Neuronal stem cell (in vitro differentiated cells): ENCODE measurements at places on chromosomes 2 and 18.

- H3K27ac ChIP-seq = no peak overlapping the region
- H3K27me3 ChIP-seq = peaks cover 5% of the 10 kb centered on the region
- H3K4me1 ChIP-seq = no peaks in the 10 kb centered on the region
- DNase-seq = no peak
Measured at GRCh38 chr18:36247036-36247435, 50.5 kb upstream of the FHOD3 start.

DNA sequence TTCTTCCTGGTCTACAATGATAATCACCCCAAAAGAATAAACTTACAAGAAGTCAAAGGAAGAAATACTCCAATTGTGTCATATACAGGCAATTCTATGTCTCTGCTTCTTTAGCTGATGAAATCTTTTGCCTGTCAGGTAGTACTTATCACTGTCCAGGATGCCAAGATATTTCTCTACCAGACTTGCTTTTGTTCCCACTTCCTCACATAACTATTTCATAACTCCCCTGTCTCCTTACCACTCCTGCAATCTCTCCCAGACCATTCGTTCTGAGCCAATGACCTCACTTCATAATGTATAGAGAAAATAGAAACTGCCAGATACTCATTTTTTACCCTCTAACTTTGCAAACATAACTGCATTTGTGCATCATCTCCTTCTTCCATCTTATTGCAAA lies 39.1 kb downstream of the HNMT start:
- no peak overlapping the region for H3K27ac ChIP-seq
- no peaks in the 10 kb centered on the region for H3K4me1 ChIP-seq
- H3K4me3 ChIP-seq = no peak overlapping the region
- no peaks in the 10 kb centered on the region for H3K27me3 ChIP-seq

DNA sequence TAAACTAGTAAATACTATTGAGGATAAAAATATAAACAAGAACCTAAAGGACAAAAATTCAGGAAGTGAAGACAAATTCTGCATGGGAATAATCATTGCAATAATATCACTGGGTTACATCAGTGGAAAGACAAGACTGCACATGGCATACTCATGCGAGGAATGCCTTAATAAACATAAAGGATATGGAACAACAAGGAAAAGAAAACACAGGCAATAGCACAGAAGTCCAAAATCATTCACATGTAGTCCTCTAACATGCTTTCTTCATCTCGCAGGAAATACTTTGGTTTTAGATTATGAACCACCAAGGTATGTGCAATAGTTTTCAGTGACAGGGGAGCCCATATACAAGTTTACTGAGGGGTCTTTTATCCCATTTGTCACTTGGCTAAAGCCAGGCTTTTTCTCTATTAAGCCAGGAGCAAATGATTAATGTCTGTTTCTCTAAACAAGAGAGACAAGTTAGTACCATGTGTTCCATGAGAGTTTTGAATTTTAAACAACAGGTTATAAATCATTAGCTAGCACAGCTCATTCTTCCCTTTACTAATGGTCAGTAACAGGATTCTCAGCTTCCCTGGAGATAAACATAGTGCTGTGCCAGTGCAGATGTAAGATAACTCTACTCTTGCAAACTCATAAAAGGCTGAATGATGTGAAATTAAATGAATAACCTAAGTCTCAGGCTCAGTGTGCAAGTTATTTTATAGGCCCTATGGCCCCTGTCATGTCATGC lies 353.6 kb upstream of the FSIP2 start:
- no peak overlapping the region for H3K4me3 ChIP-seq
- H3K27ac ChIP-seq = no peak overlapping the region
- DNase-seq = no peak

GRCh38 chr2:172667581-172668325 lies 67.9 kb upstream of the RAPGEF4 start:
- H3K4me1 ChIP-seq = no peaks in the 10 kb centered on the region
- no peaks in the 10 kb centered on the region for H3K36me3 ChIP-seq
- no peak overlapping the region for H3K27ac ChIP-seq
- H3K27me3 ChIP-seq = no peaks in the 10 kb centered on the region

DNA sequence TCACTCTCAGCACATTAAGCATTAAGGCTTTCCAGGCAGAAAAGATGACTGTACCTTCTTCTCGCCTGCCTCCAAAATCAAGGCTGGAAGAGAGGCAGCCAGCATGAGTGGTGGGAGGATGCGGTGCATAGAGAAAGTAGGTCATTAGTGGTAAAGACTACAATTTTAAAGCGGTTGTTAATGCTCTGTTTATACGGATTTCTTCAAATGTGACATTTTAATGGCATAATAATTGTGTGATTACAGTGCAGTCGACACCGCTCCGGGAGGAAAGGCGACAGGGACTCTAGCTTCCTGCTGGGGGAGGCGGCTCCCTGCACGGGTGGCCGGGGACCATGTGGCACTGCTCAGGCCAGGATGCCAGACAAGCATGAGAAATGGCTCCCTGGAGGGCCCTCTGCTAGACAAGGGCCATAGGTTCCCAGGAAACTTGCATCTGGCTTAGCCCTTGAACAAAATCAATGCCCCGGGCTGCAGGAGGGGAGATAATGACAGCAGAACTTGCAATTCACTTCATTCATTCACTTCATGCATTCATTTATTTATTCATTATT lies 129.6 kb downstream of the GALNT14 start:
- H3K4me1 ChIP-seq = no peaks in the 10 kb centered on the region
- no peak overlapping the region for H3K27ac ChIP-seq
- no peaks in the 10 kb centered on the region for H3K27me3 ChIP-seq
- no peak overlapping the region for H3K4me3 ChIP-seq
- no peaks in the 10 kb centered on the region for H3K36me3 ChIP-seq

DNA sequence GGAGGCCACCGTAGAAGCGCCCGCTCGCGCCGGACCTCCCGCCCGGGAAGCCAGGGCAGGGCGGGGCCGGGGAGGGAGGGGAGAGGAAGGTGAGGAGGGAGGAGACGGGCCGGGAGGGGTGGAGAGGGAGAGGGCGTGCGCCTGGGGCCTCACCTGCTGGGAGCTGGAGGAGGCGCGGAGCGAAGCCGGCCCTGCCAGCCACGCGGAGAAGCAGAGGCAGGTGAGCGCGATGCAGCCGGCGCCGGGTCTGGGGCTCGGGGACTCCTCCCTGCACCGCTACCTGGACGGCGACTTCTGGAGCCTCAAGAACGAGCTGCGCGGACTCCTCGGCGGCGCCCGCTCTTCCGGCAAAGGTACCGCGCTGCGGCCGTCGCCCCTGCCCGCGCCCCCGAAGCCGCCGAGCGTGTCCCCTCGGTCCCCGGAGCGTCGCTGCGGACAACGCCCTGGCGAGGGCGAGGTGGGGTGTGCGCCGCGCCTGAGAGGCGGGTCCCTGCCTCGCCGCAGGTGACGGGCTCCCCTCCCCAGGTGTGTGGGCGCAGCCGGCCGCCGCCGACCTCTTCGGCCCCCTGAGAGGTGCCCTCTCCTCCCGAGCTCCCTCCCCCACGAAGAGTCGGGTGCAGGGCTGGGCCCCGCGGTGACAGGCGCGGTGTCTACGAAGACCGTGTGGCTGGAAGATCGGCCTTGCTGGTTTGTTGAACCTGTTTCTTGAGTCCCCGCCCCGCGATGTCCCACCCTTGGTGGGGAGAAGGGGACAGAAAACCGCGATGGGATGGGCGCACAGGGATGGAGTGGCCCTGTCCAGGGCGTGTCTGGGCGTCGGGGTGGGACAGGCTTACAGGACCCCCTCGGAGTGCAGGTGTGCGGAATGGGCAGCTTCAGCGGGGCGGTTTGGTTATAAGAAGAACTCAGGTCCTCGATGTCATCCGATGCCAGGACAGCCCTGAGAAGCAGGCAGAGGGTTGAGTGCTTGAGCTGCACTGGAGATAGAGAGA lies at the start of gene ACOXL:
Gene ACOXL (plus strand): TSS at position 152 of the 992 bp plus-strand sequence. CDS start 35,817 bp downstream, outside the sequence.
- peaks cover 6% of the 10 kb centered on the region for H3K4me1 ChIP-seq
- H3K27ac ChIP-seq = no peak within 1 kb of the TSS
- no peak within 1 kb of the TSS for H3K4me3 ChIP-seq
- H3K36me3 ChIP-seq = no peaks in the 10 kb centered on the region
- H3K27me3 ChIP-seq = peaks cover 83% of the 10 kb centered on the region
- no peak for DNase-seq

DNA sequence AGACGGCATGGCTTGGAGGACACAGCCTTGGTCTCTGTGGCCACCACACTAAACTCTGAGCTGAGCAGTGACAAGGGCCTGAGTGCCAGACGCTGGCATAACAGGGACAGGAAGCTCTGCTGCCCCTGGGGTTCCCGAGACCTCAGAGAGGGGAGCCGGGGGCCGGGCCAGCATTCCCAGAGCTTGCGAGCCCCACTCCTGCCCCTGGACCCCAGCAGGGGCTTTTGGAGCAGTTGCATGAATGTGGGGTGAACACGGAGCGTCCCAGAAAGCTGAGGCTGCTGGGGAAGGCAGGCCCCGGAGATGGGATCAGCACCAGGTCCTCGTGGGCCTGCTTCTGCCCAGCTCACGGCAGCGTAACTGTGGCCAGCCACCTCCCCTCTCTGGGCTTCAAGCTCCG lies 7.6 kb upstream of the ERFE start:
- peaks cover 6% of the 10 kb centered on the region for H3K4me1 ChIP-seq
- H3K36me3 ChIP-seq = no peaks in the 10 kb centered on the region
- H3K4me3 ChIP-seq = no peak overlapping the region

GRCh38 chr2:59956981-59957380 lies 596.5 kb downstream of the BCL11A start:
- no peaks in the 10 kb centered on the region for H3K36me3 ChIP-seq
- H3K27me3 ChIP-seq = no peaks in the 10 kb centered on the region
- H3K4me1 ChIP-seq = no peaks in the 10 kb centered on the region
- DNase-seq = no peak

- no peak overlapping the region for H3K4me3 ChIP-seq
- H3K36me3 ChIP-seq = no peaks in the 10 kb centered on the region
Measured at GRCh38 chr2:24675338-24675737, 117.9 kb downstream of the PTRHD1 start.

- no peaks in the 10 kb centered on the region for H3K27me3 ChIP-seq
- no peak overlapping the region for H3K27ac ChIP-seq
- no peaks in the 10 kb centered on the region for H3K4me1 ChIP-seq
- DNase-seq = no peak
Measured at GRCh38 chr2:221618007-221618406, 45.9 kb upstream of the EPHA4 start.

GRCh38 chr2:83054751-83055150 lies 1404.3 kb downstream of the SUCLG1 start:
- H3K27me3 ChIP-seq = no peaks in the 10 kb centered on the region
- no peak overlapping the region for H3K27ac ChIP-seq
- no peaks in the 10 kb centered on the region for H3K4me1 ChIP-seq
- no peak overlapping the region for H3K4me3 ChIP-seq
- DNase-seq = no peak

DNA sequence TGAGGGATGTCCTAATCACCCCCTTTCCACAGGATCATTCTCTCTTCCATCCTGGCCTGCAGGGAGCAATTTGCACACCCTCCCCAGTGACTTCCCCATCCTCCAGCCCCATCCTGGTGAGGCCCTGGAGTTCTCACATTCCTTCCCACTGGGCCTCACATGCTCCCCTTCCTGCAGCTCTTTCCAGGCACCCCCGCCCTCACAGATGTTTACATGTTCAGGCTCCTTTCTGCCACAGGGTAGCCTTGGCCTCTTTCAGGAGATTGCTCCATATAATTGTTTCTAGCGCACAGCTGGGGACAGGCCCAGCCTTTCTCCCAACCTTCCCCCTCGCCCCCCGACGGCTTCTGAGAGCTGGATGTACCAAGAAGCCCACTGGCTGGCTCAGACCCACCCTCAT lies 288.4 kb upstream of the TRIB2 start:
- H3K4me3 ChIP-seq = no peak overlapping the region
- H3K36me3 ChIP-seq = no peaks in the 10 kb centered on the region
- DNase-seq = no peak
- peaks cover 13% of the 10 kb centered on the region for H3K4me1 ChIP-seq

GRCh38 chr2:98282109-98282508 lies 64.1 kb upstream of the CNGA3 start:
- H3K27ac ChIP-seq = no peak overlapping the region
- no peak overlapping the region for H3K4me3 ChIP-seq
- H3K27me3 ChIP-seq = no peaks in the 10 kb centered on the region
- no peaks in the 10 kb centered on the region for H3K36me3 ChIP-seq
- no peak for DNase-seq

DNA sequence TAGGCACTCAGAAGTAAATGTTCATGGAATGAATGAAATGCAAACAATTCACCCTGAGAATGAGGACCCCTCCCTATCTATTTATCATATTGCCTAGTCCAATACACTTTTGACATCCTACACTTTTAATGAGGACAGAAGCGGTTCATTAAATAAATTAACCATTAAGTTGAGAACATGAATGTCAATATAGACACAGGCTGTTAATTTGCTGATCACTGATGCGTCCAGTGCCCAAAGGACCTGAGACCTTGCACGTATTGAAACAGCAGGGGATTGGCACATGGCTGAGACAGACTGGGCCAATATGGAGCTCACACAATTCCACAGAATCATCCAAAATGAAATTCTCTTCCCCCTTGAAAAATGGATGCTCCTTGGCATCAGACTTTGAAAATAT lies 430.0 kb downstream of the SLC4A3 start:
- DNase-seq = no peak
- no peaks in the 10 kb centered on the region for H3K4me1 ChIP-seq
- H3K36me3 ChIP-seq = no peaks in the 10 kb centered on the region
- no peak overlapping the region for H3K4me3 ChIP-seq

DNA sequence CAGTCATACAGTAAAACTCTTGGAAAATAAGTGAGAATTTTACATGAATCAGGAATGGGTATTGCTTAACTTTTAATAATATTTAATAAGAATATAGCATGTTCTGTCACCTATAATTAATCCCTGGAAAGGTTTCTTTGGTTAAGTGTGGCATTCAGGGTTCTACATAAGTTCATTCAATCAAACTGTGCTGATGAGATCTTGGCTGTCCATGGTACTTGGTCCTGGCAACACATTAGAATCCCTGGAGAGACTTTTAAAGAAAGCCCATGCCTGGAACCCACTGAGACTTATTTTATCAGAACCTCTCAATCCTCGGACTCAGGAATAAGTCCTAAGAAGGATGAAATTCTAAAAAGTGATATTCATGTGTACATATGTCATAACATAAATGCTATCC lies 60.3 kb downstream of the CERKL start:
- H3K27me3 ChIP-seq = no peaks in the 10 kb centered on the region
- no peak overlapping the region for H3K4me3 ChIP-seq
- H3K27ac ChIP-seq = no peak overlapping the region
- H3K4me1 ChIP-seq = no peaks in the 10 kb centered on the region
- H3K36me3 ChIP-seq = no peaks in the 10 kb centered on the region

DNA sequence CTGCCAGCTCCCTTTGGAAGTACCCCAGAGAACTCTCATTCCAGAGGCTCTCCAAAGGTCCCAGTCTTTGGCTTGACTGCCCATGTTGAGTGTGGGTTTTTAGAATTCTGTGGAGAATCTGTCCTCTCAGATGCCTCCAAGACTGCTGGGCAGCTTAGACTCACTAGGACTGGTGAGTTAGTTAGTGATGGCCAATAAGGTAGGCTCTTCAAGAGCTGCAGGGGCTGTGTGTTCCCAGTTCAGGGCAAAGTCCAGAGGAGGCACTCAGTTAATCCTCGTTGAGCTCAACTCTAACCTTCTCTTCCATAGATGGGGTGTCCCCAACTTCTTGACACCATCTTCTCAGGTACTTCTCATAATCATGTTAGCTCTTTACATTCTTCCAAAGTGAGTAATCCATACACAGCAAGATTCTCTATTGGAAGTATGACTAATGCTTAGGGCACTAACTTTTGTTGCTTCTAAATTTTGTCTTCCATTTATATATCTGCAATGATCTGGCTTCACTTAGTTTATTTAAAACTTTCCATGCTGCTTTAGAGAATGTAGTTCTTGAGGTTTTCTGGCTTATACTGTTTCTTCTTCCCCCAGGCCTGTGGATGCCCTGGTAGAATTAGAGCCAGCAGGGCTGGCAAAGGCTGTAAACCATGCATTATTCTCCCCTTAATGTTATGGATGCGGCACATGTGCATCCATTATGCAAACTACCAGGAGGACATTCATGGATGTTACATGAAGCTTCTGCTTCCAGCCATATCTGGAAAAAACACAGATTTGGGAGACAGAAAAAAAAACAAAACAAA lies 88.9 kb downstream of the POLE4 start:
- H3K36me3 ChIP-seq = no peaks in the 10 kb centered on the region
- no peaks in the 10 kb centered on the region for H3K4me1 ChIP-seq
- no peaks in the 10 kb centered on the region for H3K27me3 ChIP-seq
